ENCODE measurements at places on chromosomes 1 and 21.

GRCh38 chr1:241163363-241163762, 193.6 kb downstream of the RGS7 start:
- no peak for DNase-seq

GRCh38 chr1:184634296-184634695, 120.4 kb downstream of the EDEM3 start:
- no peak for DNase-seq

- no peak for DNase-seq
These were observed 25.4 kb upstream of the SMIM12 start for GRCh38 chr1:34884961-34885360.

DNA sequence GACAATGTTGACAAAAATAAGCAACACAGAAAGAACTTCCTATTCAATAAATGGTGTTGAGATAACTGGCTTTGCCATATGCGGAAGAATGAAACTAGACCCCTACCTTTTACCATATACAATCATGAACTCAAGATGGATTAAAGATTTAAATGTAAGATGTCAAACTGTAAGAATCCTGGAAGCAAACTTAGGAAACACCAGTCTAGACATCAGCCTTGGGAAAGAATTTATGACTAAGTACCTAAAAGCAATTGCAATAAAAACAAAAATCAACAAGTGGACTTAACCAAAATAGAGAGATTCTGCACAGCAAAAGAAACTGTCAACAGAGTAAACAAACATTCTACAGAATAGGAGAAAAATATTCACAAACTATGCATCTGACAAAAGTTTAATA, 16.1 kb upstream of the CLDN8 start:
- no peak for DNase-seq

DNA sequence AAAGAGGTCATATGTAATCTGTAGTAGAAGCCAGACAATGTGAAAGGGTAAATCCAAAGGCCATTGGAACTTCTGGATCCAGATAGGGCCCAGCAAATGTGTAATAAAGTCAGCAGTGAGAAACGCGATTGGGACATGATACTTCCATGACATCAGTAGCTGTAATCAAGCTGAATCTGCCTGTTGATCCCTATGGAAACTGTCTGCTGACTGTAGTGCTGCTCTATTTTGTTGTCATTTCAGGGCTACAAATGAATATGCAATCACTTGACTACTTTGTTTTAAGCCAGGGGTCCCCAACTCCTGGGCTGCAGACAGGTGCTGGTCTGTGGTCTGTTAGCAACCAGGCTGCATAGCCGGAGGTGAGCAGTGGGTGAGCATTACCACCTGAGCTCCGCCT, 46.0 kb upstream of the RHOU start:
- DNase-seq, result no peak

- DNase-seq, result no peak
These were observed 74.4 kb upstream of the SDC3 start for GRCh38 chr1:30982937-30983336.

- DNase-seq, result no peak
These were observed 6.4 kb downstream of the CHODL start for GRCh38 chr21:18251065-18251464.

DNA sequence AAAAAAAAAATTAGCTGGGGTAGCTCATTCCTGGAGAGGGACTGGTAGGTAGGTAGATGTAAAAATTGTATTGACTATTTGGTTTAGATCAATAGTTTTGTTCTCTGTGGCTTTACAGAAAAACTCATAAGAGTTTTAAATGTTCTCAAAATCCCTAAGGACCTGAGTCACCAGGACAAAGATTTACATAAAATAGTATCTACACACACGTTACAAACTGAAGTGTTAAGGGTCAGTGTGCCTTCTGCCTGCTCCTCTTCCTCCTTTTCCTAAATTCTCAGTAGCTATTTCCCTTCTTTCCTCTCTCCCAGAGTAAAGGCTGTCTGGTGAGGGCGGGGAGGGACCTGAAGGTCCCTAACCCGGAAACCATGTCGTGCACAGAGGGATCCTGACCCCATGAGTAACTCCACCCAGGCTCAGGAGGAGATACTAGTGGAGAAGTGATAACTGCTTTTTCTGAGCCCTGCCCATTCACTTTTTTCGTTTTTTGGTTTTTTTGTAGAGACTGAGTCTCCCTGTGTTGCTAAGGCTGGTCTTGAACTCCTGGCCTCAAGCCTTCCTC, 8.1 kb downstream of the PLEKHM2 start:
- no peak for DNase-seq

GRCh38 chr1:212722270-212722957, 22.8 kb upstream of the BATF3 start:
- no peak for DNase-seq
